ENCODE measurements at places on chromosomes 5 and 9.

- no peak for DNase-seq
These were observed 29.2 kb upstream of the TGFBI start for GRCh38 chr5:135999406-136000139.

GRCh38 chr9:101512116-101512515 lies 21.5 kb upstream of the RNF20 start:
- no peak for DNase-seq

GRCh38 chr5:172584638-172585037 lies 56.4 kb upstream of the NEURL1B start:
- DNase-seq: no peak

GRCh38 chr9:98795970-98796363 lies 388 bp downstream of the ANKS6 start:
- DNase-seq: no peak

- DNase-seq: peak; percentile 19
These were observed 303.7 kb upstream of the PAPPA start for GRCh38 chr9:115849679-115850412.

DNA sequence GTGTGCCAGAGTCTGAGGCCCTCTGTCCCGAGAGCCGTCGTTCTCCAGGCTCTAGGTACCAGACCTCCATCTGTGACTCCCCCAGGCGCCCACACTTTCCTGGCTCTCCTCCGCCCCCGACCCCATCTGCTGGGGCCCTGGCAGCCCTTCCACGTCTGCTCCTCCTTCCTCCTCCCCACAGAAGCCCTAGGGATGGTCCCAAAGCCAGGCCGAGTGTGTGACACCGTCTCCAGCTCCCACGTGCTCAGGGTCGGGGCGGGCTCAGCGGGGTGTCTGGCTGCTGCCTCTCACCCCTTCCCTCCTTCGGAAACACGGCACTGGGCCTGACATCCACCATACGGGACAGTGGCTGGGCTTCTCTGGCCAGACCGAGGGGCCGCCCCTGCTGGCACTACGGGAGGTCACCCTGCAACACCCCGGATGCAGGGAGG lies 20.5 kb upstream of the SLC6A19 start:
- DNase-seq: no peak

- no peak for DNase-seq
These were observed 18.8 kb downstream of the NUP214 start for GRCh38 chr9:131144201-131144600.

GRCh38 chr5:126106029-126106428 lies 317.2 kb upstream of the GRAMD2B start:
- DNase-seq: no peak

GRCh38 chr9:86975036-86975435 lies 27.7 kb upstream of the GAS1 start:
- peak; percentile 56 for DNase-seq

DNA sequence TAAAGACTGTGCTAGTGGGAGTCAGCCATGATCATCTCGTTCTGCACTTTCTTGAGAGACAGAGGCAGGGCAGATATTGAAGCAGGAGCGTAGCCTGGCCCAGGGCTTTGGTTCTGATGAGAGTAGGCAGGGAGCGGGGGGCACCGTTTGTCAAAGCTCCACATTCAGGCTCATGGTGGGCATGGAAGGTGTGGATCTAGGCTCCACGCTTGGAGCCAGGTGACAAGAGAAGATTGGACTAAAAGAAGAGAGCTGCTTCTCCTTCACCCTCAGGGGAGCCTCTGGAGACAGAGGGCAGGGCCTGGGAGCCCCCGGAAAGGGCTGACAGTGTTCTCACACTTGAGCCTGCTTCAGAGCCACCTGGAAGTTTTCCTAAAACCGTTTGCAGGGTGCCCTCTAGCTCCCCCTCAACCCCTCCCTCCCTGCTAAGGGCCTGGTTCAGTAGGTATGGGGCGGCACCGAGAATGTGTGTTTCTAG lies 24.7 kb upstream of the FCN2 start:
- DNase-seq: no peak

DNA sequence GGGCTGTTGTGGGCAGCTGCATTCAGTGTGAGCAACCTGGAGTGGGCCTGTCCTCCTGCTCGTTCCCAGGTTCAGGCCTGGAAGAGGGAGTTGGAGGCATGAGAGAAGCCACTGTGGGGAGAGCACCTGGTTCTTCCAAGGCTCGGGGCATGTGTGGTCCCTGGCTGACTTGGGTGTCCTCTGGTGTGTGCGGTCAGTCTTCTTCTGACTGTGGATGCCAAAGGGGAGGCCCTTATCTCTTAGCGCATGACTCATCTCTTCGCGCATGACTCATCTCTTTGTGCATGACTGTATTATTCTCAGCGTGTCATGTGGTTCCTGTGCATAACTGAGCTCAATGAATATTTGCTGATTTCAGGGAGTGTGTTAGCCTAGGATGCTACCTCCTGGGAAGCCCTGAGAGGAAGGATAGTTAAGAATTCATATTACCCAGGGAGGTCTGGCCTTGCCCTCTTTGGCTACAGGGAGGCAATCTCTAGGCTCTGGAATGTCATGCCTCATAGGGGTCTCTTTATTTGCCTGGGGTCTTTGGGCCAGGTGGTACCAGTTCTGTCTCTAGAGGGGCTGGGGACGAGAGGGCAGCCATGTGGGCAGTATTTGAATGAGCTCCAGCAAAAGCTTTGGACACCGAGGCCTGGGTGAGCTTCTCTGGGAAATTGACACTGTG lies 188.7 kb downstream of the HSPA4 start:
- peak; percentile 47 for DNase-seq

DNA sequence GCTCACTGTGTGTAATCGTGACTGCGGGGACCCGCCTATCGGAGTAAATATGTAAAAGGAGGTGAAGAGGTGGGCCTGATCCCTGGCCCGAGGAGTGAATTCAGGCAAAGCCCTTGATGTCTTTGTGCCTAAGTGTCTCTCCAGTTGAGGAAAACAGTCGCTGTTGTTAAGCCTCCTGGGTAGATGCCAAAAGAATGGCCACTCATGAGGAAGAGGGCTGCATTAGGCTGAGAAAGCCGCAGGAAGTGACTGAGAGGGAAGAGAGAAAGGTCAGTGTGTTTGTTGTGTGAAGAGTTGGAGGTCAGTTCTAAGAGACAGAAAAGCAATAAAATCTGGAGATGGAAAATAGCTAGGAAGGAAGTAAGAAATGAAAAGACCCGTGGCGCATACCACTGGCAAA lies 35.8 kb upstream of the PIP5K1B start:
- no peak for DNase-seq

GRCh38 chr5:173853370-173854131 lies 34.6 kb upstream of the CPEB4 start:
- DNase-seq: no peak

- DNase-seq: no peak
These were observed 90.3 kb downstream of the ANKRD55 start for GRCh38 chr5:56142614-56143372.

- no peak for DNase-seq
These were observed 5.0 kb downstream of the HAND1 start for GRCh38 chr5:154472871-154473580.

DNA sequence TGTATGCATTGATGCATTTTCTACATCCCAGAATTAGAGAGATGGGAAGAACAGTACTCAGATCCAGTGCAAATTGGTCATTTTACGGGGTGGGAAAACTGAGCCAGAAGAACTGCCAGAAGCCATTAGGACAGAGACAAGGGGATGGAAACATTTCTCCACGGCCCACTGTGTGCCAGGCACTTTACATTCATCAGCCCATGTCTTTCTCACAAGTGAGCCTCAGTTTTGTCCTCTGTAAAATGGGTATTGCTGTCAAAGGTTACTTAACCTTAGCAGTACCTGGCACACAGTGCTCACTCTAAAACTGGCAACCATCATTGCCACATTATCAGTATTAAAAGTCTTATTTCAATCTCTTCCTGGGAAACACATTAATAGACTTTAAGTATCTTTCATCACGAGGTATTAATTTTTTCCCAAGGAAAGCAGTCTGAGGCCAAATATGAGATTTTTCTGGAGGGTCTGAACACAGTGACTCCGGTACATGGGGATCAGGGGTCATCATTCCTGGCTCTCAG lies 5.2 kb downstream of the DUSP1 start:
- DNase-seq: no peak

- no peak for DNase-seq
These were observed 3.4 kb downstream of the PRRC2B start for GRCh38 chr9:131397100-131397790.

- no peak for DNase-seq
These were observed 28.8 kb downstream of the RAB14 start for GRCh38 chr9:121172726-121173487.

DNA sequence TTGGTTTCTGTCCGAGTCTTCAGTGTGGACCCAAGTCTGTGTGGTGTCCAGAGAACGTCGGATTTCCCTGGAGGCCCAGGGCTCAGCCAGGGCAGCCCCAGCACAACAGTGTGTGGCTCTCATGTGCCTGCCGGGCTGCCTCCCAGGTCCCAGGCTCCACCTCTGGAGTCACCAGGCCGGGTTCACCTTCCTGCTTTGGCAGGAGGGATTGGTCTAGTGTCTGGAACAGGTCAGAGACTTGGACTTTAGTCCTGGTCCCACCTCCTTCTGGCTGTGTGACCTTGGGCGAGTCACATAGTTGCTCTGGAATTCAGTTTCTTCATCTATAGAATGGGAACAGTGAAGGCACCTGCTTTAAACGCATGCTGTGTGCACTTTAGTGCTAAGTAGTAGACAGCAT lies 3.2 kb downstream of the DOLPP1 start:
- no peak for DNase-seq

GRCh38 chr9:121943463-121943862 lies 149.6 kb downstream of the TTLL11 start:
- no peak for DNase-seq

DNA sequence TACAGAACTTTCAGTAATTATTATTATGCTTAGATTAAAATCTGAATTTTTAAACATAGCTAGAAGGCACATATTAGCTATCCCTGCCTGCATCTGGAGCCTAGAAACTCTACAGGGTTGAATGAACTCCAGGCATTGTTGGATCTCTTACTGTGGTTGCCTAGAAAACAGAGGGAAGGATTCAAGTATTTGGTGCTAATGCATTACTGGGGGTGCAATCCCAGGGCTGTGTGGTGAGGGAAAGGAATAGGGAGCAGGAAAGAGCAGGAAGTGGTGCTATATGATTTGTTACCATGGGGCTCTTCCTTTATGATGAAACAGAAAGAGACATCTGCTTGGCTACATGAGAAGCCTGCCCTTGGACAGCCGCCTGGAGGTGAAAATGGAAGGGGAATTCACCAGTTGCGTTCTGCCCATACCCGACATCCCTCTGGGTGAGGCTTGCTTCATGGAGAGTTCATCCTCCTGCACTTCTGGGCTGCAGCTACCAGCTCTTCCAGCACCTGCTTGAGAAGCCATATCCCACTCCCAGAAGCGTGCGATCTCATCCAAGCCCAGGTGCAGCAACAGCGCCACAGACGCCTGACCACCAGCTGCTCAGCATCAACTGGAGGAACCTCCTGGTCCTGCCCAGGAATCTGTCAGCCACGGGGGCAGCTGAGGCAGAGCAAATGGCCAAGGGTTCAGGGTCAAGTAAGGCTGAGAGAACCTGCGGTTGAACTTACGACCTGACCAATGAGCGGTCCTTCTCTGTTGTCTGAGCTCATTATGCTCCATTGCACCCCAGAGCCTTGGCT lies 362.8 kb downstream of the SEMA5A start:
- DNase-seq: no peak

GRCh38 chr9:126758916-126759585 lies 45.8 kb upstream of the ZBTB43 start:
- no peak for DNase-seq

- DNase-seq: no peak
These were observed 2.0 kb downstream of the AK3 start for GRCh38 chr9:4738866-4739586.

DNA sequence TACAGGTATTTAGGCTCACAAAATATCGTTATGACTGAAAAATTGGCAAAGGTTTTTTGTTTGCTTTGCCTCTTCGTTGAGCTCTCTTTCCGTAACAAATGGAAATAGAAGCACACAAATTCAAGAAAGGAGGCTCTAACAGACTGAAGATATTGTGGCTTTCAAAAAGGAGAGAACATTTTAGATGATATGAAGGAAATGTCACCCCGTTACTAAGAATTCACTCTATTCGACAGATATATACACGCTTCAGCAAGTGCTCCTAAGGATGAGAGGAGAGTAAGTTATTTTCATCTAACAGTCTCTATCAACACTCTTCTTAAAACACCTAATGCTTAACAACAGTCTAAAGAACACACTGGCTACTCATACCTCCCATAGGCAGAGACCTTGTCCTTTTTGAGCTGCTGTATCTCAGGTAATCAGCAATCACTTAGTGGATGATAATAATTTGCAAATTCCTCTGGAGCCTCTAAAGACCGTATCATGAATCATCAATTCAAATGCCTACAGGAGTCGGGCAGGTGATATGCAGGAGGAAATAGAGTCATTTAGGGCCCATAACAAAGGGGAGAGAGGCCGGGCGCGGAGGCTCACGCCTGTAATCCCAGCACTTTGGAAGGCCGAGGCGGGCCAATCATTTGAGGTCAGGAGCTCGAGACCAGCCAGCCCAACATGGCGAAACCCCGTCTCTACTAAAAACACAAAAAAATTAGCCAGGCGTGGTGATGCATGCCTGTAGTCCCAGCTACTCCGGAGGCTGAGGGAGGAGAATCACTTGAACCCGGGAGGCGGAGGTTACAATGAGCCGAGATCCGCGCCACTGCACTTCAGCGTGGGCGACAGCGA lies 1.4 kb upstream of the HSDL2 start:
- DNase-seq: no peak

DNA sequence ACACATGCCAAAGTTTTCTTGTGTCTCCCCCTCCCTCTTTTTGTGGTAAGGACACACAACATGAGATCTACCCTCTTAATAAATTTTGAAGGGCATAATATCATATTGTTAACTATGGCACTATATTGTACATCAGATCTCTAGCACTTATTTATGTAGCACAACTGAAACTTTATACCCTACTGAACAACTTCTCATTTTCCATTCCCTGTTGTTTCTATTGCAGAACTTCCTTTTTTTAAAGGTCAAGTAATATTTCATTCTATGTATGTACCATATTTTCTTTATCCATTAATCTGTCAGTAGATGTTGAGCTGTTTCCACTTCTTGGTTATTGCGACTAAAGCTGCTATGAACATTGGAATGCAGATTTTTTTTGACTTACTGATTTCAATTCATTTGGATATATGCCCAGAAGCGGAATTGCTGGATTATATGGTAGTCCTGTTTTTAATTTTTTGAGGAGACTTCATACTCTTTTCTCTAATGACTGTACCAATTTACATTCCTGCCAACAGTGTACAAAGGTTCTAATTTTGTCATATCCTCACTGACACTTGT lies 305.3 kb downstream of the PRR16 start:
- DNase-seq: no peak

DNA sequence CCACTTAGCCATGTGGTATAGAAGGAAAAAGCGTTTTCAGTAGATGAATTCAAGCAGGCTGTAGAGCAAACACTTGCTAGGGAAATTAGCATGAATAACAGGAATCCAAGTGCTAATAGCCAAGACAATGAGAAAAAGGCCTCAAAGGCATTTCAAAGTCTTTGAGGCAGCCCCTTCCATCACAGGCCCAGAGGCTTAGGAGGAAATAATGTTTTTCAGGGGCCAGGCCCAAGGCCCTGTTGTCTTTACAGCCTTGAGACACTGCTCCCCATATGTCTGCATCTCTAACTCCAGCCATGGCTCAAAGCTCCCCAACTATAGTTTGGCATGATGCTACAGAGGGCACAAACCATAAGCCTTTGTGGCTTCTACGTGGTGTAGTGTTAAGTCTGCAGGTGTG lies 563.5 kb downstream of the TAF11L14 start:
- no peak for DNase-seq

Measured in BJ (cell line).